Transverse colon (tissue), 4 donors: ENCODE measurements at places on chromosomes 13 and 19. TPM values are rescaled to one million over a fixed set of nuclear protein-coding genes. Genes with fewer than 3 reads are reported as not detected.
A peak's percentile ranks its signal among the peaks of the same experiment; 100 is the strongest.

DNA sequence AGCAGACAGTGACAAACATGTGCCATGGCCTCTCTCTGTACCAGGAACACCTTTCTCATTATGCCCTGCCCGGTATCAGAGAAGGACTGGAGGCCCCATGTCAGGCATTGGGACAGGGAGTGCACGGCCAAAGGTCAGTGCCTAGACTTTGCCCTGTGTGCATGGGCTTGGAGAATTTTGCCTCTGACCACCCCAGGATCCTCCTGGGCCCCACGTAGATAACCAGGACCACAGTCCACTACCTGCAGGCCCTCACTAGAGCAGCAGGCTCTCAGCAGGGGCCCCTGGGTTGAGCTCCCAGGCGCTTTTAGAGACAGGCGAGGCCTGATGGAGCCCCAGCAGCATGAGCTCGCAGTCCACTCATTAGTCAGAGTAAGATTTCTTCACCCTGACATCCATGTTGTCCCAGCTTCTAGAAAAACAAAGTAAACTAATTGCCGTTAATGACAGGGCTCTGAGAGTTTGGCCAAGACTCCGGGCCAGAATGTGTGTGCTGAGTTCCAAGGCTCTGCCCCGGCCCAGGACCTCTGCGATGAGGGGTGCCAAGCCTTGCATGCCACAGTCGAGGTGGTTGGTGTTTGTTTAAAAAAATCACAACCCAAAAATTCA is 42.7 kb downstream of the CAPN12 start:
- DNase-seq: peak; percentile 61

- peak; percentile 86 for DNase-seq
These were observed at the start of gene ZNF814 for GRCh38 chr19:57888560-57889231. Gene ZNF814 (minus strand): TSS chr19:57889037. CDS start chr19:57888802, 235 bp downstream.

GRCh38 chr13:107865643-107866031 is 349.7 kb downstream of the LIG4 start:
- no peak for DNase-seq

- DNase-seq: no peak
These were observed 17.8 kb downstream of the NFILZ start for GRCh38 chr19:8648240-8648639.

DNA sequence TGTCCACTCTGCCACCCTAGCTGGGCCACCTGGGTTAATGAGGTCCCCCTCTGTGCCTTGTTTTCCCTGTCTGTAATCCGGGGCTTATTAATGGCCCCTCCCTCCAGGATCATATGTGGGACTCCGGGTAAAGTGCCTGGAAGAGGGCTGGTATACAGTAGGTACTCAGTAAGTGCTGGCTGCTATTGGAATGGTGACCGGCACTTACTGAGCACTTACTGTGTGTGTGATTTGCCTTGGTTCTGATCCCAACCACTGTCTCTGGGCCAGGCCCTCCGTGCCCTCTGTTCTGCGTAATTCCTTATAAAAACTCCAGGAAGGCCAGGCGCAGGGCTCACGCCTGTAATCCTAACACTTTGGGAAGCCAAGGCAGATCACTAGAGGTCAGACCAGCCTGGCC is 30.9 kb upstream of the NCCRP1 start:
- no peak for DNase-seq

DNA sequence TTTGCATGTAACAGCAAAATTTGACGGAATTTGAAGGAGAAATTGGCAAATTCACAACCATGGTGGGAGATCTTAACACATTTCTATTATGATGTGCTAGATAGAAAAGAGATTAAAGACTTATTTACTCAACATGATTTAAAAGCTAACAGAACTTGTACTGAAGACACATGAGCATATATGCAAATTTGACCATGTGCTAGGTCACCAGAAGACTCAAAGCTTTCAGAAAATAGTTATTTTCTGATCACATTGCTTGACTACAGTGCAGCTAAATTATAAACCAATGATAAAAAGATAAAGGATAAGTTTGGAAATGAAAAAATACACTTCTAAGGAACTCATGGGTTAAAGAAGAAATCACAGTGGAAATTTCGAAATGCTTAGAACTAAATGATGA is 9.1 kb downstream of the GPR183 start:
- DNase-seq: no peak

- DNase-seq: no peak
These were observed 23.5 kb upstream of the QTRT1 start for GRCh38 chr19:10677751-10678150.

DNA sequence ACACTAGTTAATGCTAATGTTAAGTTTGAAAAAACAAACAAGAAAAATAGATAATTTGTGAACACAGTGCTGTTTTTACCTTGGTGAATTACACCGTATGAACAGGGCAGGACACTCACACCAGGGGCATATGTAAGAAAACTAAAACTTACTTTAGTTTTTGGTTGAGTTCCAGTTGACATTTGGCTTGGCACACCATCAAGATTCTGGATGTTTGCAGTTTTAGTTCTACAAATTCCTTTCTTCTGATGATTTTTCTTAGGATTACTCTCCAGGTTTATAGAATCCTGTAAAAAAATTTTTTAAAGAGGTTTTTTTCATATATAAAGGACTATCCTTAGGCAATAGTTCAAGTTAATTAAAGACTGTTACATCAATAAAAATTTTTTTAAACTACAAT is 238.5 kb upstream of the STARD13 start:
- no peak for DNase-seq

GRCh38 chr19:9032136-9032631 is 22.0 kb upstream of the MUC16 start:
- DNase-seq: no peak

GRCh38 chr13:43389983-43390382 is 366.6 kb downstream of the DNAJC15 start:
- no peak for DNase-seq

DNA sequence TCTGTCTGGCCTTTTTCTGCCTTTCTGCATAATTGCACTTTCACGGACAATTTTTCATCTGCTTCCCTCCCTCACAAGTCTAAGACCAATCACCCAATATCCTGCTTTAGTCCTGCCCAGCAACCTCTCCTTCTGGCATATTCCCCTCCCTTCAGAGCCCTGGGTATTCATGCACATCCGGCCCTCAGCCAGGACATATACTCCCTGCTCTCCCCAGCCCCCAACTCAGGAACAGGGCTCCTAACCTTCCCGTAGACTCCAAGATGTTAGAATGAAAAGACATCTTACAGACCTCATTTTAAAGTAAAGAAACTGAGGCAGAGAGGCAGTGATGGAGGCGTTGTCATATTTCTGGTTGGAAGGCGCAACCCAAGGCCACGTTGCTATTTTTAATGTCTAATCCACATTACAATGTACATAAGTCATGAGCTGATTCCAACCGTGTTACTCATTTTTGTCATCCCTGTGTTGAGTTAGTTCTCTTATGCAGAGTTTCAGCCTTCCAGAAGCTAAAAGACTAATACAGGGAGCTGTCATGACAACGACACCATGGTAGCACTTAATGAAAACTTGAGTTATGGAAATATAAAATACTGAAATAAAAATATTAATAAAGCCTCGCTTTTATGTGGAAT is 209.2 kb downstream of the TSHZ3 start:
- no peak for DNase-seq

GRCh38 chr13:59960683-59961082 is 203.0 kb downstream of the DIAPH3 start:
- DNase-seq: no peak

The CRX gene
- not detected for total RNA-seq
